H9 (cell line): ENCODE measurements at places on chromosomes 13 and 19. TPM values are rescaled to one million over a fixed set of nuclear protein-coding genes. Genes with fewer than 3 reads are reported as not detected.

DNA sequence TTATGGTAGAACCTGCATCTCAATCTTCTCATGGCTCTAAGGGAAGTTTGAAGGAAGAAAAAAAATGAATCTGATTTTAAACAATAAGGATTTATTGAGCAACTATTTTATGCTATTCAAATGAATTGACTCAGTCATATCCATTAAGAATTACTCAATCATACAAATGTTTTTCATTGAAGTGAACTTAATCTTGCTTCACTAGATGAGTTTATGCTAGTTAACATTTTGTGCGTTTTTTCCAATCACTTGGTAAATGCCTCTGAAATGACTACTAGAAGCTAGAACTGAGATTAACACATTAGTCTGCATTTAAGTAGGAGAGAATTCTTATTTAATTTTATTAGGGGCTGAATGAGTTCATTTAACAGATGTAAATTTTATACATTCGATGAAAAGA, 25.2 kb downstream of the RXFP2 start:
- H3K4me1 ChIP-seq = no peaks in the 10 kb centered on the region
- H3K27ac ChIP-seq = no peak overlapping the region
- H3K4me3 ChIP-seq = no peak overlapping the region
- H3K27me3 ChIP-seq = no peaks in the 10 kb centered on the region
- no peaks in the 10 kb centered on the region for H3K36me3 ChIP-seq

DNA sequence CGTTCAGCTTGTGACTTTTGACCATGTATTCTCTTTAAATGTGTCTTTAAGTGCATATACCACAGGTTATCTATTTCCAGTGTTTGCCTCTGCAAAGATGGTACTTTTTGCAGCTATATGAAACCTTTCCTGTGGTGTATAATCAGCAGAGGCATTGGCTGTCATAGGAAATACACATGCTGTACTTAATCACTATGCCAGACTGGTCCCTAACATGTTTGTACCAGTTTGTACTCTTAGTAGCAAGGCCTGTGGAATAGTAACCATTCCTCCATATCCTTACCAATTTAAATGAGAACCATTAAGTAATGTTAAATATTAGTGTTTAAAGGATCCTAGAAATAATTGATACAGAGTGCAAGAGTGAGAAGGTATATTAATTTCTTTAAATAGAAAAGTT, 69.8 kb downstream of the CDK8 start:
- H3K4me1 ChIP-seq = no peaks in the 10 kb centered on the region
- peaks cover 1% of the 10 kb centered on the region; the same call in 1 of the 3 replicates for H3K36me3 ChIP-seq
- DNase-seq = no peak
- H3K27ac ChIP-seq = no peak overlapping the region
- H3K27me3 ChIP-seq = no peaks in the 10 kb centered on the region

DNA sequence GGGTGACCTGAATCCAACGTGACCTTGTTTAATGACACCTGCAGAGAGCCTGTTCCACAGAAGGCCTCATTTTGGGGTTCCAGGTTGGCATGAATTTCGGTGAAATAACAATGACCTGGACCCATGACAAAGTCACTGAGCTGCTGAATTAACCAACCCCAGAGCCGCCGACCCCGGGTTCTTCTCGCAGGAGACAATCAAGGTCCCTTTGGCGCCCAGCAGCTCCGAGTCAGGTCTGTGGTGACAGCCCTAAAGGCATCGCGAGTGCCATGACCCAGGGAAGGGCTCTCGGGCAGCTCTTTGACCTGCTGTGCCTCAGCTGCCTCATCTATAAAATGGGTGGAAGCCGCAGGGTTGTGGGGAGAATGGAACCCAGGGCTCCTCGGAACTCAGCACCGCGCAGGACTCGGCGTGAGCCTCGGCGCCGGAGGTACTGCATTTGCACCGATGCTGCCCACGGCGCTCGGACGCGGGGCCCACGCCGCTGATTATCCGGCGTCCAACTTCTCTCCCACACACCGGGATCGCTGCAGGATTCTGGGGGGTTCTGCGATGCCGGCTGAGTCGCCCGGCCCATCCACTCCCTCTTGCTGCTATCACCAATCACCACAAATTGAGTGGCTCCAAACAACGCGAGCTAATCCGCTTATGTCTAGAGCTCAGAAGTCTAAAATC, 5.7 kb downstream of the SHC2 start:
- no peaks in the 10 kb centered on the region for H3K4me1 ChIP-seq
- H3K4me3 ChIP-seq = no peak overlapping the region
- H3K27me3 ChIP-seq = no peaks in the 10 kb centered on the region; the same call in 1 of the 2 replicates
- no peak for DNase-seq
- no peak overlapping the region for H3K27ac ChIP-seq

Gene ZNF429
- total RNA-seq = 11.2 and 12.1 TPM in 2 replicates

DNA sequence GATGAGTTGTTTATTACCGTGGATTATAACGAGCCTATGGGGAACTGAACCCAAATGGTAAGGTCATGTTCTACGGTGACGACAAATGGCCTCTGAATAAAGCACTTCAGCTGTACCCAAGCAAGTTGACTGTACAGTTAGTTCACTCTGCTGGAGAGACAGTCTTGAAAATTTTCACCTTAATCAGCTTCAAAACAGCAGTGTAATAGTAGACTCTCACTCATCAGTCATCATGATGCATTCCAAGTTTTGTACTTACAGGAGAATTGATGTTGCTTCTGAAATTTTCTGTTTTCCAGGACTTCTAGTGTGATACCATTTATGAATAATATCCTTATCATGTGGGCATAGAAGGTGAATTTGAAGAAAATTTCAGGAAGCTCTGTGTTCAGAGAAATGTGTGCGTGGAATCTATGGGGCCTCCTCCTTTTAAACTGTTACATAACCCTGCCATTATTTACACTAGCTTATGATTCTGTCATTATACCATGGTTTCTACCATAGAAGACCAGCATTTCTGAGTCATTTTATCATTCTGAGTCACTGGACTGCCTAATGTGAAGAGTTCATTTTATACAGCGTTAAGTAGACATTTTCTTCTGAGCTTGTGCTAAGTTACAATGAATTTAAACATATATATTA, 96.9 kb downstream of the WDFY2 start:
- no peak overlapping the region for H3K27ac ChIP-seq
- no peaks in the 10 kb centered on the region; the same call in 1 of the 2 replicates for H3K36me3 ChIP-seq
- H3K27me3 ChIP-seq = no peaks in the 10 kb centered on the region

GRCh38 chr13:106987427-106987785, 419.5 kb upstream of the ARGLU1 start:
- no peak overlapping the region for H3K27ac ChIP-seq
- no peaks in the 10 kb centered on the region for H3K27me3 ChIP-seq

Gene CD37
- not detected in 2 replicates for total RNA-seq

Gene ZNF558
- total RNA-seq = 30.2 and 30.5 TPM in 2 replicates

GRCh38 chr19:35555301-35556005, 8.0 kb downstream of the ATP4A start:
- H3K4me1 ChIP-seq = no peaks in the 10 kb centered on the region
- H3K27me3 ChIP-seq = peaks cover 3% of the 10 kb centered on the region; the same call in 1 of the 2 replicates
- DNase-seq = peak; percentile 74
- H3K36me3 ChIP-seq = peaks cover 5% of the 10 kb centered on the region

GRCh38 chr13:110265682-110266430, 41.1 kb downstream of the COL4A1 start:
- peaks cover 15% of the 10 kb centered on the region for H3K4me1 ChIP-seq
- H3K36me3 ChIP-seq = no peaks in the 10 kb centered on the region
- DNase-seq = no peak
- H3K4me3 ChIP-seq = peak overlapping the region; percentile 47; the same call in 1 of the 3 replicates
- no peaks in the 10 kb centered on the region for H3K27me3 ChIP-seq

- H3K27me3 ChIP-seq = no peaks in the 10 kb centered on the region
- no peaks in the 10 kb centered on the region for H3K36me3 ChIP-seq
- peaks cover 3% of the 10 kb centered on the region; the same call in 1 of the 2 replicates for H3K4me1 ChIP-seq
- H3K4me3 ChIP-seq = no peak overlapping the region
- H3K27ac ChIP-seq = no peak overlapping the region
- DNase-seq = peak; percentile 72
Observed at GRCh38 chr19:19372656-19373416, 32.6 kb upstream of the GATAD2A start.

DNA sequence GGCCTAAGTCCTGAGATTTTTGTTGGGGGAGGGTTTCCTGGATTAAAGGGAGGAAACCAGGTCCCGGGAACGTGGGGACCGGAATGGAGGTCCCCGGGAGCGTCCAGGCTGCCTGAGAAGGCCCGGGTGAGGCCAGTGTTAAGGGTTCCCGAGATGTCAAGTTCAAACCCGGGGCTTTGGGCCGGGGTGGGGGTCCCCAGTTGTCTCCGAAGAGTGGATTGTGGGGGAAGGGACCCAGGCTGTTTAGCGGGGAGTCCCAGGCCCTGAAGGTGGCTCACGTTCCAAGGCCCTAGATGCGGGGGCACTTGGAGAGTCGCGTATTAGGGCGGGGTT, 262 bp downstream of the COX7A1 start:
- no peak overlapping the region for H3K27ac ChIP-seq
- H3K36me3 ChIP-seq = peaks cover 33% of the 10 kb centered on the region; the same call in 2 of the 3 replicates
- DNase-seq = no peak

Gene TFPT
- 26.6 and 28.2 TPM in 2 replicates for total RNA-seq

DNA sequence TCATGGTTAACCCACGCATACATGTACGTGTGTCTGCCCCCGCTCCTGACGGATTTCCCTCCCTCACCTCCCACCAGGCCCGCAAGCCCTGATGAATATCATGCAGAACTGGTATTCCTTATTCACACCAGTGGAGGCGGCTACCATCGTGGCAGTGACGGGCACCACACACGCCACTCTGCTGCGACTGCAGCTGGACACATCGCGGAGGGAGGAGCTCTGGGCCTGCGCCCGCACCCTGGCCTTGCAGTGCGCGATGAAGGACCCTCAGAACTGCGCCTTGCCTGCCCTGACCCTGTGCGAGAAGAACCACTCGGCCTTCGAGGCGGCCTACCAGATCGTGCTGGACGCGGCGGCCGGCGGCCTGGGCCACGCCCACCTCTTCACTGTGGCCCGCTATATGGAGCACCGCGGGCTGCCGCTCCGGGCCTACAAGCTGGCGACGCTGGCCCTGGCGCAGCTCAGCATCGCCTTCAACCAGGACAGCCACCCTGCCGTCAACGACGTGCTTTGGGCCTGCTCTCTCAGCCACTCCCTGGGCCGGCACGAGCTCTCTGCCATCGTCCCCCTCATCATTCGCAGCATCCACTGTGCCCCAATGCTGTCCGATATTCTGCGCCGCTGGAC, 35.0 kb downstream of the ZSWIM4 start:
- no peak for DNase-seq
- no peak overlapping the region for H3K27ac ChIP-seq
- H3K27me3 ChIP-seq = no peaks in the 10 kb centered on the region
- H3K36me3 ChIP-seq = peaks cover 26% of the 10 kb centered on the region
- no peak overlapping the region for H3K4me3 ChIP-seq

DNA sequence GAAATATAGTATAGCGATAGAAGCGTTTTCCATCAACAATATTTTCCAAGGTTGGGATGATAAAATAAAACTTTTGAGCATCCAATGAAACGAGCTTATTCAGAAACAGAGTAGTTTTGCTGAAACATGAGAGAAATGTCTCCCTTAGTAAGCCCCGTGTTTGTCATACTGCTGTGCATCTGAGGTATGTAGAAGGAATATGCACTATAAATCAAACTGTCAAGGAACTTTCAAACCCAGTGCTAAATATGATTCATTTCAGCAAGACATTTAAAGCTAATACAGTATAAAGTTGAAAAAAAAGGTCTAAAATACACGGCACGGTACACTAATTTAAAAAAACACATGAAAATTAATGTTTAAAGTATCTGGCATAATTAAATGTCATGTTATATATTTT, 546.2 kb downstream of the SLITRK5 start:
- no peak overlapping the region for H3K4me3 ChIP-seq
- H3K27ac ChIP-seq = no peak overlapping the region
- H3K4me1 ChIP-seq = no peaks in the 10 kb centered on the region
- no peak for DNase-seq
- H3K36me3 ChIP-seq = no peaks in the 10 kb centered on the region

Gene SLC10A2
- total RNA-seq = not detected in 2 replicates

DNA sequence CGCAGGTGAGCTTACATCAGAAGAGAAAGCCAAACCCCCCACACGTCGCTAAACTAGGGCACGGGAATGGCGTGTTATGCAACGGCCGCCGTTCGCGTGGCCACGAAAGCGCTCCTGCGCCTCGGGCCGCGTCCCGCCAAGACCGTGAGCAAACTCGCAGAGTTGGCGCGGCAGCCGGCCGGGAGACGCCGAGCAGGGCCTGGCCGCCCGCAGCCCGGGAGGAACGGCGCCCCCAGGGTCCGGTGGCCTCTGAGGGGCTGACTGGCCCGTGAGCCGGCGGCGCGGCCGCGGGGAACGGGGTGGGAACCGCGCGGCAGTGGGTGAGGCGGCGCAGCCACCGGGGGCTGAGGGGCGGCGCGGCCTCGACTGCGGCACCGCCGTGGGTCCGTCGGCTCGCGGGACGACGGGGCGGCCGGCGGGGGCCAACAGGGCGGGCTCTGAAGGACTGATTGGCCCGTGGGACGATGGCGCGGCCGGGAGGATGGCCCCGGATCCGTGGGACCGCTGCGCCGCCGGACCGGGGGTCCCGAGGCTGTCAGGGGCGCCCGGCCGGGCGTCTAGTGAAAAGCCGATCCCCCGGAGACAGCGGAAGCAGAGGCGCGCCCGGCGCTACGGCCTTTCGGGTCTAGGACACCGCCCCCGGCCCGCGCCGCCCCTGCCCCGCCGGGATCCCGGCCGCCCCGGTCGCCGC, 903 bp downstream of the LATS2 start:
- DNase-seq = no peak
- H3K27me3 ChIP-seq = no peaks in the 10 kb centered on the region
- H3K27ac ChIP-seq = no peak overlapping the region
- peaks cover 14% of the 10 kb centered on the region for H3K36me3 ChIP-seq

GRCh38 chr13:44436589-44437337, 63.1 kb downstream of the SERP2 start:
- H3K27me3 ChIP-seq = no peaks in the 10 kb centered on the region
- peaks cover 34% of the 10 kb centered on the region for H3K36me3 ChIP-seq
- no peaks in the 10 kb centered on the region for H3K4me1 ChIP-seq
- peak; percentile 97 for DNase-seq
- peak overlapping the region; percentile 97 for H3K4me3 ChIP-seq

DNA sequence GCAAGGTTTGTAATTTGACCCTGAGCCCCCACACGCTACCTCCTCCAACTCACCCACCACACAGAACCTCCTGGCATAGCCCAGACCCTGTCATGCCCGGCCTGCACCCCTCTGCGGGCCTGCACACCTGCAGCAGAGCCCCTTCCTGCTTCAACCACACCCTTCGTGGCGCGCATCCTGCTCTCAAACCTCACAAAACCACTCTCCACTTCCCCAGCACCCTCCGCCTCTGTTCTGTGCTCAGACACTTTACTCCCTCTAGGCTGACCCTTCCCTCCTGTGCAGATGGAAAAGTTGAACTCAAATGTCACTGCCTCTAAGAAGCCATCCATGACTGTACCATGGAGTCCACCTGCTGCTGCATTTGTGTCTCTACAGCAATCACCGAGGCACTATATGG, 28.5 kb downstream of the FAAP24 start:
- peaks cover 71% of the 10 kb centered on the region for H3K36me3 ChIP-seq
- no peak overlapping the region for H3K27ac ChIP-seq
- H3K4me1 ChIP-seq = no peaks in the 10 kb centered on the region
- H3K27me3 ChIP-seq = no peaks in the 10 kb centered on the region

GRCh38 chr13:110360598-110360997, 53.5 kb downstream of the COL4A2 start:
- no peak for DNase-seq
- no peaks in the 10 kb centered on the region; the same call in 1 of the 2 replicates for H3K4me1 ChIP-seq
- no peak overlapping the region for H3K4me3 ChIP-seq
- no peaks in the 10 kb centered on the region for H3K27me3 ChIP-seq

Gene SNRPA
- total RNA-seq = 199 and 225 TPM in 2 replicates

GRCh38 chr19:3575949-3576673, 3.4 kb downstream of the HMG20B start:
- H3K4me1 ChIP-seq = no peaks in the 10 kb centered on the region
- peak overlapping the region; percentile 70 for H3K4me3 ChIP-seq
- H3K27ac ChIP-seq = no peak overlapping the region
- no peaks in the 10 kb centered on the region; the same call in 1 of the 2 replicates for H3K27me3 ChIP-seq
- H3K36me3 ChIP-seq = peaks cover 9% of the 10 kb centered on the region
